ENCODE measurements at places on chromosomes 4 and X.

- no peak for DNase-seq
Observed at GRCh38 chrX:78964598-78964997, 19.4 kb downstream of the P2RY10 start.

DNA sequence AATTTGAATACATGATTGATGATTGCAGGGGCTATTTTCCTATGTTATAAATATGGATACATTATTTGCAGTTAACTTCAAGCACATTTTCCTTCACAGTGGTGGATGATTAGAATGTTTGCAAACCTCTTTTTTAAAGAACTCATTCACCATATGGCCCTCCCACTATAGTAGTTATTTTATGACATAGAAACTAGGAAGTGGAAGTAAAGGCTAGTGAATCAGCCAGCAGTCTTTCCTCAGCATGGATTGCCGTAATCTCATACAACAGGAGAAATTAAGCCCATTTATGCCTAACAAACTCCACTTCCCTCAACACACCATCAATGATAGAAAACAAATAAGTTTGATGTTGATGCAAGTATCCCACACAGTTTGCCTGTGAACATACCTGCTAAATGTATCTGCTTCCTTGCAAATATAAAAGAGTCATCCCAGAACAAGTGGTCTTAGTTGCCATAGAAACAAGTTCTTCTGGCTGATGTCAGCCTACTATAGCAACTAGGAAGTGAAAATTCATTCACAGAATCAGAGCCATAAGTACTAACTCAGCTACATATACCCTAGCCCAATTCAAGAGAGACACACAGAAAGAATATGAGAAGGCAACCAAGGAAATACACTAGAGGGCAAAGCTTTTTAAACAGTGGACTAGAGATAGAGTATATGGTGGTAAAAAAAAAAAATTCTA, 100.9 kb upstream of the RADX start:
- no peak for DNase-seq

DNA sequence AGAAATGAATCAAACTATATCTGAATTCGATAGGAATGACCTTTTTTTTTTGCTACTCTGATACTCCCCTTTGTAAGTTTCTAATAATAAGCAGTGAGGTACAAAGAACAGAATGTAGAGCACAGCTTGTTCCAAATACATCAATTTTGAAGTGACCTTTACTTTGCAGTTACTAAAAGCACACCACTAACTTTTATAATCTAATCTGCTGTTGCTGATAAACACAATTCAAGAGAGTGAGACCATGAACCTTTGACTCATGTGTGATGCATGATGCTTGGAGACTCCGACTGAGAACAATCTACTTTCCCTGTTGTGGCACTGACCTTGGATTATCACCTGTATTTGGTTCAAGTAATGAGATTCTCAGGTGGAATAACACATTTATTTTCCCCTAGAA, 91.6 kb upstream of the GNPDA2 start:
- DNase-seq, result no peak

- no peak for DNase-seq
Observed at GRCh38 chrX:154809939-154810665, 4.8 kb upstream of the MPP1 start.

GRCh38 chrX:1430451-1430850, 22.3 kb downstream of the ASMTL start:
- DNase-seq, result no peak

DNA sequence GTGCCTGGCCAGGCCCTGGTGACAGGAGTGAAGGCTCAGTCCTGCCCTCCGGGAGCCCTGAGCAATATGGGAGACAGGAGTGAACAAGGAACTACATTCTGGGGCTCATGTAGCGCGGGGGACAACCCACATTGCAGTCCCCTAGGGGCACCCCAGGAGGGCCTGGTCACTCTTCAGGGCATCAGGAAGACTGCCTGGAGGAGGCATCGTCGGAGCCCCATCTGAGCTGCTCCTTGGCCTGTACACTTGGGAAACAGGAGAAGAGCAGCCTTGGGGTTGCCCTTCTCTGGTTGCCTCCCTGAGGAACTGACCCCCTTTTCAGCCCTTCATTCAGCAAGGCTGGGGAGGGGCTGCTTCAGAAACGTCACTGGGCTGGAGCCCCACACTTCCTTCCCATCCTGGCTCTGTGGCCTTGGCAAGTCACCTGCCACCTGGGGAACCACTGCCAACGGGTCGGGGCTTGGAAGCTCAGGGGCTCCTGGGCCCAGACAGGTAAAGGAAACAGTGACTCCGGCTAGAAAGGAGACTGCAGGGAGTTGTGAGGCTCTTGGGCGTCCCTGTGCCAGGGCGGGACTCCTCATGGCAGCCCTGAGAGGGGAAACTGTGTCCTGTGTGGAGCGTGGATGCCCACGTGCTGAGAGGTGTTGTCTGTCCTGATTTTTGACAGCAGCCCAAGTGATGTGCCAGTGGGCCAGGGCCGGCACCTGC, 10.1 kb downstream of the WFS1 start:
- DNase-seq, result no peak

GRCh38 chrX:30971774-30972603, 82.9 kb upstream of the TAB3 start:
- DNase-seq, result no peak

DNA sequence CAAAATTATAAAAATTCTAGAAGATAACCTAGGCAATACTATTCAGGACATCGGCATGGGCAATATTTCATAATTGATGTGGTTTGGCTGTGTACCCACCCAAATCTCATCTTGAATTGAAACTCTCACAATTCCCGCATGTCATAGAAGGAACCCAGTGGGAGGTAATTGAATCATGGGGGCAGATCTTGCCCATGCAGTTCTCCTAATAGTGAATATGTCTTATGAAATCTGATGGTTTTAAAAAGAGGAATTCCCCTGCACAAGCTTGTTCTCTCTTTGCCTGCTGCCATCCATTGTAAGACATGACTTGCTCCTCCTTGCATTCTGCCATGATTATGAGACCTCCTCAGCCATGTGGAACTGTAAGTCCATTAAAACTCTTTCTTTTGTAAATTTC, 77.7 kb downstream of the DDX60 start:
- no peak for DNase-seq

- DNase-seq, result no peak
Observed at GRCh38 chr4:7865533-7865932, 74.1 kb downstream of the AFAP1 start.

GRCh38 chrX:34655501-34656455, 1.3 kb downstream of the TMEM47 start:
- no peak for DNase-seq

DNA sequence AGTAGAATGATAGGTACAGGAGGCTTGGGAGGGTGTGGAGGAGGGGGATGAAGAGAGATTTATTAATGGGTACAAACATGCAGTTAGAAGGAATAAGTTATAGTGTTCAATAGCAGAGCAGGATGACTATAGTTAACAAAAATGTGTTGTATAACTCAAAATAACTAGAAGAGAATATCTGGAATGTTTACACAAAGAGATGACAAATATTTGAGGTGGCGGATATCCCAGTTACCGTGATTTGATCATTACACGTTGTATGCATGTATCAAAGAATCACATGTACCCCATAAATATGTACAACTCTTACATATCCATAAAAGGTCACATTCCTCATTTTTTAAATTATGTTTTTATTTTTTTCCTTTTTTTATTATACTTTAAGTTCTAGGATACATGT, 456.6 kb downstream of the MAGEB5 start:
- no peak for DNase-seq

- DNase-seq, result no peak
Observed at GRCh38 chrX:153633607-153634180, 13.3 kb upstream of the DUSP9 start.

DNA sequence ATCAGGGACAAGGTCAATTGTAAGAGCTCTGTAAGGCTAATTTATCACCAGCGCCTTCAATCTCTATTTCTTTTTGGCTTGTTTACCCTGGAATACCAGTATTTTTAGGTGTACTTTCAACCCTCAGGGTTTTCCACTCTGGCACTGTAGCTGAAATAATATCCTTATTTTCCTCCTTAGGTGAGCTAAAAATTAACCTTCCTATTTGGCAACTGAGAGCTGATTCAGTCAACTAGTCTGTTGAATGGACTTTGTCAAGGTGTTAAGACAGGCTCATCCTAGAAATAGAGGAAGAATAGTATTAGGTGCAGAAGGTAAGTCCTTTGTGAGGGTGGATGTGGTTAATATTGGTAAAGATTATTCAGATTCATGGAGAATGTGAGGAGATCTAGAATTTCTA, 101.3 kb upstream of the BANK1 start:
- DNase-seq, result no peak

- no peak for DNase-seq
Observed at GRCh38 chrX:148270499-148270898, 229.9 kb upstream of the AFF2 start.

DNA sequence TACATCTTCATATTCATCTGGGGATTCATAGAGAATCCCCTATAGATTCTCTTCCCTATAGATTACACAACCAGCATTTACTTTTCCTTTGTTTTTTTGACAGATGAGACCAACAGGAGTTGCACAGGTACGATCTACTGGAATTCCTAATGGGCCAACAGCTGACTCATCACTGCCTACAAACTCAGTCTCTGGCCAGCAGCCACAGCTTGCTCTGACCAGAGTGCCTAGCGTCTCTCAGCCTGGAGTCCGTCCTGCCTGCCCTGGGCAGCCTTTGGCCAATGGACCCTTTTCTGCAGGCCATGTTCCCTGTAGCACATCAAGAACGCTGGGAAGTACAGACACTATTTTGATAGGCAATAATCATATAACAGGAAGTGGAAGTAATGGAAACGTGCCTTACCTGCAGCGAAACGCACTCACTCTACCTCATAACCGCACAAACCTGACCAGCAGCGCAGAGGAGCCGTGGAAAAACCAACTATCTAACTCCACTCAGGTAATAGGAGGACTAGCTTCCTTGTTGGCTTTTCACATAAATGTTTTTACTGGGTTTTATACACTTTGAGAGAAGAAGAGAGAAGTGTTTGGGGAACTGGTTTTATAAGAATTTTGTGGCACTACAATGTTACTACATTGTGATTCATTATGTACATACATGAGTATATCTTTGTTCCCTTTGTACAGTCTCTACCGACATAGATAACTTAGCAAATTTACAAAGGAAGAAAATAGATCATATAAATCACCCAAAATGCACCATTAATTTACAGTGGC, 137.2 kb downstream of the DIPK2B start:
- DNase-seq, result no peak

DNA sequence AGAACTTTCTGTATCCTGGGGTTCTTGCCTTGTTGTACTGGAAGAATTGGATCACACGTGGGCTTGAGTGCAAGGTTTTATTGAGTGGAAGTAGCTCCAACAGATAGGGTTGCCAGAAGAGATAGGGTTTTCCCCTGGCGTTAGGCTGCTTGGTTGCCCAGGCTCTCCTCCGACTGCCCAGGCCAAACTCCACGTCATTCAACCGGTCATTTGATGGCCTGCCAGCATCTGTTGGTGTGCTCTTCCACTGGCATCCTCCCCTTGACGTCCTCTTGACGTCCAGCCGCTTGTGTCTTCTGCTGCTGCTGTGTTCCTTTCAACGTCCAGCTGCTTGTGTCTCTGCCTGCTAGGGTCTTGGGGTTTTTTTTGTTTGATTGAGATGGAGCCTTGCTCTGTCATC, 340.3 kb upstream of the ZCCHC13 start:
- DNase-seq, result no peak

- DNase-seq, result no peak
Observed at GRCh38 chrX:136431625-136432024, 56.1 kb upstream of the BRS3 start.

- DNase-seq, result no peak
Observed at GRCh38 chr4:123390846-123391456, 5.6 kb upstream of the SPRY1 start.
